ENCODE measurements at places on chromosomes 11 and 22.

DNA sequence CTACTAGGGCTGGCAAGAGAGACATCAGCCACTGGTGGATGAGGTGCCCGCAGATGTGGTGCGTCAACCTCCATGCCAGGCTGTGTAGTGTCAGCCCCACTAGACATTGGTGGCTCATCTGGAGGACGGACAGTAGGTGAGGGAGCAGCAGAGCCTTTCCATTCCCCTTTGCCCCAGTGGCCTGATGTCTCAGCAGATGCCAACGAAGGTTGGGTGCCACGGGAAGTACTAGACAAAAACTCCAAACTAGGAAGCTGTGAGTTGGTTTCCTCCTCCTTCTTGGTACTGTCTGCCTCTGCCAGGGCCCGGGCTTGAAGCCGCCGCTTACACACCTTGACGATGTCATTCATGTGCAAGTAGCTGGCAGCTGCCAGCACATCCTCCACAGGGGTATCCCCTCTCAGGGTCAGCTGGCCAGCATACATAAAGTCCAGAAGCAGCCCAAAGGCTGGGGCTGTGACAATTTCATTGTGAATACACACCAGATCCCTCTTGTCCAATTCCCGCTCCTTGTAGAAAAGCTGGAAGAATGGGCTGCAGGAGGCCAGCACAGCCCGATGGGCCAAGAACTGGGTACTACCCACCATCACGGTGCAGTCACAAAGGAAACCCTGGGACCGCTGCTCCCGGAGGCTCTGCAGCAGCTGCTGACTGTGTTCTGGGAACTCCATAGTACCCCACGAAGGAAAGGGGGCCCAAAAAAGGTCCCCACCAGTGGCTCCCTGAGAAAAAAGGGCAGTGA, 795 bp downstream of the ZBTB3 start:
- no peak for DNase-seq

DNA sequence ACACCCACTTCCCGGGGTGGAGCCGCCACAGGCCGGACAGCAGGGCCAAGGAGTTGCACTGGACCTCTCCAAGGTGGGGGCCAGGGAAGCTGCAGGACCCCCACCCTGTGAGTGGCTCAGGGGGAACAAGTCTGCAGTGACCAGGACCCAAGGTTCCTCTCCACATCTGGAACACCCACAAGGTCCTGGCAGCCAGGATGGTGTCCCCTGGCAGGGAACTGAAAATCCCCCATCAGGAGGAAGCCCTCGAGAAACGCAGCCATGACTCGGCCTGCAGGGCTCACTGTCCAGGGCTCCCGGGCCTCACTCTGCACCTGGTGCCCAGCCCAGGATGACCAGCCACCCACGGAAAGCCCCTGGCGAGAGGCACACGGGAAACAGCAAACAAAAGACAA, 11.5 kb downstream of the RNH1 start:
- DNase-seq: peak; percentile 45

- DNase-seq: no peak
These were observed 106.2 kb downstream of the RAB38 start for GRCh38 chr11:88068848-88069554.

GRCh38 chr11:108788565-108789199, 123.8 kb downstream of the DDX10 start:
- DNase-seq: no peak

GRCh38 chr11:81345609-81346008, 1388.1 kb downstream of the FAM181B start:
- no peak for DNase-seq

DNA sequence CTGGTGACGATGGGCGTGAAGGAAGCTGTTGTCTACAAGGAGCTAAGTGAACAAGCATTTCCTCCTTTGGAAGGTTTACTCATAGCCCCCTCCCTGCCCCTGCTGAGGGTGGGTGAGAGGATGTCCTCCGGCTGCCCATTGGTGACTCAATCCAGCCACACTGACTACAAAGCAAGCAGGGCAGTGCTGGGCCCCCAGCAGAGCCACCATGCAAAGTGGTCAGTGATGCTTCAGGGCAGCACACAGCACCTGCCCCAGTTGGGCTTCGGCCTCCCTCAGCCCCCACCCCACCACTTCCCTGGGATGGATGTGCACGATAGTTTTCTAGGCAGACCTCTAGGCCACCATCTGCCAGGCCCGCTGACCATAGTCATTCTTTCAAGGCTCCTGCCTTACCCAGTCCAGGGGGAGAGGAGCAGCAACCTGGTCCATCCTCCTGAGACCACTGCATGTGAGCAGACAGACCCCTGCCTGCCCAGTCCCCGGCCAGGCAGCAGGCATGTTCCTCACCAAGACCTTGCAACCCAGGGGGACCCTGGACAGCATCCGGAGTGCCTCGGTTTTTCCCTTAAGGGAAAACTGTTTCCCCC, 125.1 kb downstream of the BCR start:
- DNase-seq: no peak

DNA sequence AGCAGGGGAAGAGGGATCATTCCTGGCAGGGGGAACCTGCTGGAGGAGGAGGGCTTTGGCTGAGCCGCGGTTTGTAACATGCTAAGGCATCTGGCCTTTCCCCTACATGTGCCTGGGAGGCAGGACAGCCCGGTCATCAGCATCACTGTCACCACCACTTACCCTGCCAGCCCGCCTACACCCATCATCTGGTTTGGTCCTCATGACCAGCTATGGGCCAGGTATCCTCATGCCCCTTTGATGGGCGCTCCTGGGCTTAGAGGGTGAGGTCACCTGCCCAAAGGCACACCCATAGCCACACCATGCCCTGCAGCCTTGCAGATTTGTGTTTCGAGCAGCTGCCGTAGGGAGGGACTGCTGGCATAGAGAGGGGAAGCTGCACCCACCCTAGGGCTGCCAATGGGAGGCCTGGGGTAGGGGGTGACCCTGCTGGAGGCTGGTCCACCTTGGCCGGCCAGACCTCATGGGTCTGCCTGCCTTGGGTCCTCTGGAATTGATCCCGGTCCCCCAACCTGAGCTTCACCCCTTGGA, 2.6 kb downstream of the MRGPRF start:
- no peak for DNase-seq

DNA sequence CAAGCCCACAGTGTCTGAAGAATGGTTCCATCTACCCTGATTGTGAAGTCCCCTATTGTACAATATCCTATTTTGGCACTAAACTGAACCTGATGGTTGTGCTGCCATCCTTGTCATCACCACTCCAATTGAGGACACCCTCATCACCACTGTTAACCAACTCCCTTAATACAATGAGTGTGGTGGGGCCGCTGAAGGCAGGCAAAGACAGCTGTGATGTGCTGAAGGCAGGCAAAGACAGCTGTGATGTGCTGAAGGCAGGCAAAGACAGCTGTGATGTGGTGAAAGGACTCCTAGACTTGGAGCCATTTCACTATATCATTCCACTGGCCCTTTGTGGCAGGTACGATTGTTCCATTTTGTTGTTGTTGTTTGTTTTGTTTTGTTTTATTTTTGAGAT, 481.6 kb downstream of the SOX6 start:
- DNase-seq: no peak

- DNase-seq: no peak
These were observed 22.0 kb downstream of the ATG13 start for GRCh38 chr11:46639197-46639839.

DNA sequence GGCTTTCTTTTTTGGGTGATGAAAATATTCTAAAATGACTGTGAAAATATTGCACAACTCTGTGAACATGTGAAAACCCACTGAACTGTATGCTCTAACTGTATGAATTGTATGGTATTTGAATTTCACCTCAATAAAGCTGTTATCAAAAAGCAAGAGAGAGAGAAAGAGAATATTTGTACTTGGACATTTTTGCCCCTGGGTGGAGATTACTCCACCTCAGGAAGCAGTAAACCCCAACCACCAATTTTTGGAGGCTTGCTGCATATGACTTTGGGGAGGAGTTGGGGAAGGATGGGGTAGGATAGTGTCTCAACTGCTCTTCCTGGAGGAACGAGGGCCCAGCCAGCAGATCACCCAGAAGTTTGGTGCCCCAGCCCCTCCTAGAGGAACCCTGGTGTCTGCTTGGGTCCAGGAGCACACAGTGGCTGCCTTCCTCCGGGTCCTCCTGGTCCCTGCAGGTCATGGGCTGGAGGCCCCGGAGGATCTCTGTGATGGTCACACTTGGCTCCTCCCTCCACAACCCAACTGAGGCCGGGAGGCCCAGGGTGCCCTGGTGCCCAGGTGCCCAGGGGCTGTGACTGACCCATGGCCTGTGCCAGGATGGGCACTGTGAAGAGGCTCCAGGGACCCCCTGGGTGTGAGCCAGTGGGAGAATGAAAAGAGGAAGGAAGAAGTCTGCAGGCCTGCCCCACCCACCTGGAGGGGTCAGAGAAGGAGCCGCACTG, 15.3 kb upstream of the PICK1 start:
- no peak for DNase-seq

GRCh38 chr11:86287468-86287796, 14.6 kb upstream of the HIKESHI start:
- DNase-seq: no peak

GRCh38 chr11:114135737-114136151, 76.2 kb downstream of the ZBTB16 start:
- no peak for DNase-seq

DNA sequence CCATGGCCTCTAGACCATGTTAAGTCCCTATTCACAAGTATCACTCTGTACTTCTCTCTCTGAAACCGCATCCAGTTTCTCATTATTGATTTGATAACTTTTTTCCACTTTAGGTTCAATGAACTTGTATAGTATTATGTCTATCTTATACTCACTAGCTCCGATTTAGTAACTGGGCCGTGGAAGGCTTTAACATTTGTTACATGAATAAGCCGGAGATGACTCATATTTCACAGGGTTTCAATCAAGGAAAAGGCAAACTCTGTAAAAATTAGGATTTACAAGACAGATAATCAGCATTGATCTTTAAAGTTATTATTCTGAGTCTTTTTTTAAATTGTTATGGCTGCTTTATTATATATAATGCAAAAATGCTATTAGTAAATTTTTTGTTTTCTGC, 662.2 kb upstream of the CNTN5 start:
- no peak for DNase-seq

- DNase-seq: no peak
These were observed 16.7 kb downstream of the TECTA start for GRCh38 chr11:121117788-121118187.

DNA sequence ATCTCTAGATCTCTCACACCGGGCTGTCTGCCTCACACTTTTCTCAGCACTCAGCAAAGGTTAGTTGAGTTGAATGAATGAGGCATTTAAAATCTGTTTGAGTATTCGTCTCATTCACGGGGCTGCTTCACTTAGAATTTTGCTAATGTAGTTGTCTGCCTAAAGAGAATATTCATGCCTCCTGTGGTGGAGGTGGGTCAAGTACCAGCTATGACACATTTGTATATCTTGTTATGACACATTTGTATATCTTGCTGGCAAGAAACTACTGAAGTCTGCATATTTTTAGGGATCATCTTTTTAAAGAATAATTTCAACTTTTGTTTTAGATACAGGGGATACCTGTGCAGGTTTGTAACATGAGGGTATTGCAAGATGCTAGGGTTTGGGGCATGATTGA, 43.1 kb downstream of the LDLRAD3 start:
- DNase-seq: no peak

GRCh38 chr11:27141576-27141975, 101.0 kb downstream of the BBOX1 start:
- no peak for DNase-seq

- DNase-seq: peak; percentile 83
These were observed 2.4 kb upstream of the LRP4 start for GRCh38 chr11:46920755-46921154.

DNA sequence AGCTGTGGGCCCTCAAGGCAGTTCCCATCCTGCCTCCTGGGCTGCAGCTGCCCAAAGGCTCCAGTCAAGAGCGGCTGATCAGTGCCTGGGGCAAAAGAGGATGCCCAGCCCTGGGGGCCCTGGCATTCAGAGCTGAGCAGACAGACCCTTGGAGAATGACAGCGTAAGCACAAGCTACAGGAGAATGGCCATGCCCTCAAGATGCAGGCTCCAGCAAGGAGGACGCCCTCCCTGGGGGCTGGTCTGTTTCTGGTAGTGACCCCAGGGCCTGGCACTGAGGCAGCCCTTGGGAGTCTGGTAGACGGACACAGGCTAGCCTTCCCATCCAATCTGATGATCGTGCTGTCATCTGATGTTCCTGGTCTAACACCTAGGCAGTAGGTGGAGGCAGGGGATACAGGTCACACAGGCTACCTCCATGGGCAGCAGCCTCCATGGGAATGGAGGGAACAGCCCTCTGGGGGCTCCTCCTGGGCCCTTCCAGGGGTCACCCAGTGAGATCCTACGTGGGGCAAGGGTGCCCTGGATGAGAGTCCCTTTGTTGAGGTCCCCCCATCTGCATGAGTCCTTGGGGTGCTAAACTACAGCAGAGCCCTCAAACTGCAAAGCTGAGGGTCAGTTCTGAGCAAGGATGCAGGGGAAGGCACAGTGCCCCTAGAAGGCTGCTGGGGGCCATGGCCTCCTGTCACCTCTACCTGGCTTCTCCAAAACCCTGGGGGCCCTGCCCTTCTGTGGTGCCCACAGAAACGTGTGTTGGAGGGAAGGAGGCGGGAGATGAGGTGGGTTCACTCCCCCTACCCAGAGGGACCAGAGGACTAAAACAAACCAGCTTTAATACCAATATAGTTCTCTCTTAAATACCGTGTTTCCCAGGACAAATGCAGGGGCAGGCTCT, 10.2 kb upstream of the SF1 start:
- no peak for DNase-seq

GRCh38 chr22:20610243-20610686, 102.9 kb downstream of the MED15 start:
- no peak for DNase-seq

- DNase-seq: no peak
These were observed 93.1 kb downstream of the RPL27A start for GRCh38 chr11:8775734-8776133.

GRCh38 chr22:25645266-25645665, 80.8 kb downstream of the GRK3 start:
- no peak for DNase-seq

DNA sequence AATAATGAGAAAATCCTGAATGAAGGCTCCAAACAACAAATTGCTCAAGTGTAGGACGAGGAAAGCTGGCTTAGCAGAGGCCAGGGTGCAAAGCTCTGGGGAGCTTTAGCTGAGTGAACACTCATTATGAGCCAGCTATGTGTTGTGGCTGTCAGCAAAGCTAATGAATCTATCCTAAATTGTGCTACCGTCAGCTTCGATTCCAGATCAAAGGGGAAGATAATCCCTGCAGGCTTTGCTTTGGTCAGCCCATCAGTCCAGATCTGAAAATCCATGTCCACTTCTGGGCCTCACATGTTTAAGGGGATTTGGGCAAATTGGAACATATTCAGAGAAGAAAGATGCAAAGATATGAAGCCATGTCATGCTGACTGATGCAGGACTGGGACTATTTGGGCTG, 180.9 kb upstream of the ZBED5 start:
- DNase-seq: no peak

DNA sequence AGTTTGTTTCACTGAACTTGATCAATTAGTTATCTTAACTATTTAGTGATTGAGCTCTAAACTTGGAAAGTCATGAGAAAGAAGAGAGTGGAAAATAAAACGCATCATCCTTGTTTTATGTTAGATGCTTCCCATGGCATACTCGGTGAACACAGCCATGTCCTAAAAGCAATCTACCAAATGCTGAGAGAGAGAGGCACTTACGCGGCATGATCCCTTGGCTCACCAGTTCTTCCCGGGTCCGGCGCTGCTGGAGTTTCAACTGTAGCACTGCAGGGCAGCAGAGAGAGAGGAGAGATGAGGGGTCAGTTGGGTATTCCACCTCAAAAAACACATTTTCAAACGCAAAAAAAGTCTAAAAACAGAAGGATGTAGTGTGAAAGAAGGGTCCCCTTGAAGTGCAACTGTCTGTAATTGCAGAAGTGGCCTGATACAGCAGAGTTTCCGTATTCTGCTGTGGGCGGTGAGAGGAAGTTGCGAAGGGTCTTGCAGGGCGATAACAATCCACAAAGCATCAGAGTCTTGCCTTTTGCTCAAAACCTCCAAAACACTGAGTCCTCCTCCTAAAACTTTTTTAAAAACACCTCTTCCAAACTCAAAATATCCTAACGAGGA, 92.7 kb downstream of the SGSM3 start:
- no peak for DNase-seq

Data from psoas muscle (tissue), 8 donors.